Nephron progenitor cell (in vitro differentiated cells): ENCODE measurements at places on chromosomes 2 and 18.

GRCh38 chr2:4937550-4937949, 754.6 kb upstream of the SOX11 start:
- DNase-seq = peak; percentile 21

DNA sequence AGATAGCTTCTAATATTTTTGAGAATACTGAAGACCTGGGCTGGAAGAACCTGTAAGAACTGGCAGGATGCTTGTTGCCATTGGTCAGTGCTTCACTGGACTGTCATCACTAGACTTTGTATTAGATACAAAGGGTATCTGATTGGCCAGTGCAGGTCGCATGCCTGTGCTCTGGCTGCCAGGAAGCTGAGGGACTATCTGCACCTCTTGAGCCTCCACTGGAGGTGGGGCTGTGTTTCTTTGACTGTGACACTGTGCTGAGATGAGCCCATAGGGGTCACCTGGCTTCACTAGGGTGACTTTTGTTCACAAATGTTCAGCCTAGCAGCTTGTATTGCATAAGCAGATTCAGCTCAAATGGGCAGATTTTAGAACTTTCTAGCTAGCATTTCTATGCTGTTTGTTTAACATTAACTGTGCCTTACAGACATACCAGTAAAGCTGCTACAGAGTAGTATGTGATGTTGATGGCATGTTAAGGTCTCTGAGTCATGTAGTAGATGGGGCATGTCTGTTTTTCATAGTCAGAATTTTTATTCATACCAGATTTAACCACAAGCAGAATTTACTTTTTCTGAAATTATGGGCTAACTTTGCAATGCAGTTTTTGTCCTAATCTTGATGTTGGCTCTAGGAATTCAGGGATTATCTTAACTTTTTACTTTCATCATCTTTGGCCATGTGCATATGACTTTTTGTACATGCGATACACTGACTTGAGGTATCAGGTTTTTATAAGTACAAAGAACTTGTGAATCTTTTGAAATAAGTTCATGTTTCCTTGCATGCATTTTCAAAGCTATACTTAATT, 56.1 kb downstream of the RHBDD1 start:
- no peak for DNase-seq

GRCh38 chr2:231905026-231905425, 21.2 kb downstream of the NPPC start:
- DNase-seq = no peak

GRCh38 chr2:189153619-189154018, 25.9 kb downstream of the COL5A2 start:
- no peak for DNase-seq
